DMS79 treated with DMSO at 0.1 percent for 48 hours (cell line): ENCODE measurements at places on chromosomes 4 and X.

- DNase-seq: no peak
Measured at GRCh38 chrX:30831082-30831481, 58.0 kb downstream of the TAB3 start.

- DNase-seq: no peak
Measured at GRCh38 chrX:46382595-46382994, 162.6 kb downstream of the ZNF674 start.

- no peak for DNase-seq
Measured at GRCh38 chr4:183153190-183153916, 54.3 kb downstream of the WWC2 start.

DNA sequence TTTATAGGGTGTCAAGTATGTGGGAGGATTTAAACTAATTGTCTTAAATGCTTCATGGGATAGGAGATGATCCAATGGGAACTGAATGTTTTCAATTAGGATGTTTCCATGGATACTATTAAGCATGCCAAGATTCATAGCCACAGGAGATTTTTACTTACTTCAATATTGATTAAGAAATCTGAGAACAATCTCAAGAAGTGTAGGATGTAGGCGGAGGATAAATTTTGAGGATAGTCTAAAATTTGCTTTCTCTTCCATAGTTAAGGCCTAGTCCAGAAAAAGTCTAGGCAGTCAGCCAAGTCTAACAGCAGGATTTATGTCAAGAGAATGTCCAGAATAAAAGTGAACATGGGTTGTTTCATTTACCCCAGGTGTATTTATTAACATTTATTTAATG is 32.8 kb downstream of the REPS2 start:
- no peak for DNase-seq

GRCh38 chr4:60962286-60962685 is 237.8 kb upstream of the ADGRL3 start:
- DNase-seq: no peak

GRCh38 chr4:76061982-76062381 is 12.5 kb upstream of the ART3 start:
- DNase-seq: no peak

DNA sequence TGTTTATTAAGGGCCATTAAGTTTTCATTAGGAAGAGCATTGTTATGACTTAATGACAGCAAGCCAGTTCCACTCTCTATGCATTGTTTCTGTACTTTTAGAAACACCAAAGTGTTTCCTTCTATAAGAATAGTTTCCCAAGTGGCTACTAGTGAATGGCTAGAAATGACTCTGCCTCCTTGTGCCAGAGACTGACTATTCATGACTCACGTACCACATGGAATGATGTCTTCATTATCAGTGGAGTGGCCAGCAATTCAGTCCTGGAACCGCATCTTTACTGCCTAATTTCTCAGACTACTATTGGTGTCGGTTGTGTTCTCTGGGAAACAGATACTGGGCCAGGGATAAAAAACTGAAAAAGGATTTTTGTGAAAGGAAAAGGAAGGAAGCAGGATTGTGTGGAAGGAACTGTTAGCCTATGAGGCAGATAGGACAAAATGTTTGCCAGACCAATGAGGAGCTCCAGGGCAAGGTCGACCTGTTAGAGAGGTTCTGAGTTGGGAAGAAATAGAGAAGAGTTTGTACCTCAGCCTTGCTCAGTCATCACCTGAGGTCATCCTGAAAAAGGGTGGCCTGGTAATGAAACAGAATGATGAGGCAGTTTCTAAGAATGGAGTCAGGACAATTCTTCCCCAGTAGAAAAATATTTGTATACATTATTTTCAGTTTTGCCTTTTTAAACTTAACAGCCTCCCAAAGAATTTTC is 218.6 kb downstream of the SPCS3 start:
- DNase-seq: no peak

- no peak for DNase-seq
Measured at GRCh38 chr4:19051831-19052230, 1030.3 kb upstream of the LCORL start.

DNA sequence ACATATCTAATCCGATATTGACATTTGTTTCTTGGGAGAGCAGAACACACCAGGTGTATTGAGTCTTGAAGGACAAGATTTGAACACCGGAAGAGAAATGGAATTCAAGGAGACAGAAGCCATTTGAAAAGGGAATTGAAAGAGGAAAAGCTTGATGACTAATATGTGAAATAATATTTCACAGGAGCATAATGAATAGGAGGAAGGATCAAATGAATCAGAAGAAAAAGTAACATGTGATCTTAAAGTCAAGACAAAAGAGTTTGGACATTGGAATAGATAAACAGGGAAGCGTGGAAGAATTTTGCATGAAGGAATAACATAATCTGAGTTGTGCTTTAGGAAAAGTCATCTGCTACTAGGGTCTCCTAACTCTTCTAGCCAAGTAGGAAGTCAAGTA is 145.5 kb upstream of the PDHA2 start:
- no peak for DNase-seq

DNA sequence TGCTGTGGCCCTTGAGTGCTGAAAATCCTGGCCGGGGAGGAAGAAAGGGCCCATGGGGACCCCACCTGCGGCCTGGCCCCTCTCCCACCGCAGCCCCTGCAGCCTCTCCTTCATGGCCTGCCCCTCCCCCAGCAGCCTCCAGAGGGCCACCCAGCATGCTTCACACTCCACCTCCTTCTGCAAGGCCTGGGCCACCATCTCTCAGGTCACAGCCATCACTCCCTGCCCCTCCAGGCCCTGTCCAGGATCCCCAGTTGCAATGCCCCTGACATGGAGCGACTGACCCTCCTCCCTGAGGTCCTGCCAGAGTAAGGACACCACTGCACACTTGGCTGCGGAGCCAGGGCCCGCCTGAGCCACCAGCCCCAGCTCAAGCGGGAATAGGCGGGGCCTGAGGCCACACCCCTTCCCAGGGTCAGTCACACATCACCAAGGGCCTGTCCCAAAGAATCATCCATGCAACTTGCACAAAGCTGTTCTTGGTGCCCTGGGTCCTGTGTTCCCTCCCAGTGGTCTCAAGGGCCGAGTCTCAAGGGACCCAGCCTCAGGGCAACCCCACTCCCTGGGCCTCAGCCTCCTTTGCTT is 32.9 kb downstream of the CCNQ start:
- no peak for DNase-seq
